ENCODE measurements at places on chromosomes 1 and 21.

DNA sequence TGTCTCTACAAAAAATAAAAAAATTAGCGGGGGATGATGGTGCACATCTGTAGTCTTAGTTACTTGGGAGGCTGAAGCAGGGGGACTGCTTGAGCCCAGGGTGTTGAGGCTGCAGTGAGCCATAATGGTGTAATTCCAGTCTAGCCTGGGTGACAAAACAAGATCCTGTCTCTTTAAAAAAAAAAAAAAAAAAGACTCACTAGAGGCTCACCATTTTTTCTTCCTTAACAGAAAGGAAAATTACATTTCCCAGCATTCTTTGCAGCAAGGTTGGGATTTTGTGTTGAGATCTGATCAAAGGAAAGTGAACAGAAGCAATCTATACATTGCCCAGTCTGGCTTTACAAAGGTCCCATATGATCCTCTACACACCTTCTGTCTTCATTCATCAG, 21.5 kb downstream of the GFI1 start:
- DNase-seq = no peak

- DNase-seq = no peak
Measured at GRCh38 chr1:237975903-237976302, 85.2 kb upstream of the ZP4 start.

DNA sequence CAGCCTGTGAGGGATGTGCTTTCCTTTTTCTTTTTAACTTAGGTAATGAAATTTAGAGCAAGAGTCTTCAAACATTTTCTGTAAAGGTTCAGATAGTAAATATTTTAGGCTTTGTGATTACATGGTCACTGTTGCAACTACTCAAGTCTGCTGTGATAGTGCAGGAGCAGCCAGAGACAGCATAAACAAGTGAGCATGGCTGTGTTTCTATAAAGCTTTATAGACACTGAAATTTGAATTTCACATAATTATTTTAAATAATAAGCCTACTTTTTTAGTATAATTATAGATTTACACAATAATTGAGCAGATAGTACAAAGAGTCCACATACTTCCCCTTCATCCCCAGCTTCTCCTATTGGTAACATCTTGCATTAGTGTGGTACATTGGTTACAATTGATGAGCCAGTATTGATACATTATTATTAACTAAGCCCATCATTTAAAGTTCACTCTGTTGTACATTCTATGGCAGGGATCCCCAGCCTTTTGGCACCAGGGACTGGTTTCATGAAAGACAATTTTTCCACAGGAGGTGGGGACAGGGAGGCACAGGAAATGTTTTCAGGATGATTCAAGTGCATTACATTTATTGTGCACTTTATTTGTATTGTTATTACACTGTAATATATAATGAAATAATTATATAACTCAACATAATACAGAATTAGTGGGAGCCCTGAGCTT, 3.0 kb downstream of the ATF6 start:
- DNase-seq = no peak

DNA sequence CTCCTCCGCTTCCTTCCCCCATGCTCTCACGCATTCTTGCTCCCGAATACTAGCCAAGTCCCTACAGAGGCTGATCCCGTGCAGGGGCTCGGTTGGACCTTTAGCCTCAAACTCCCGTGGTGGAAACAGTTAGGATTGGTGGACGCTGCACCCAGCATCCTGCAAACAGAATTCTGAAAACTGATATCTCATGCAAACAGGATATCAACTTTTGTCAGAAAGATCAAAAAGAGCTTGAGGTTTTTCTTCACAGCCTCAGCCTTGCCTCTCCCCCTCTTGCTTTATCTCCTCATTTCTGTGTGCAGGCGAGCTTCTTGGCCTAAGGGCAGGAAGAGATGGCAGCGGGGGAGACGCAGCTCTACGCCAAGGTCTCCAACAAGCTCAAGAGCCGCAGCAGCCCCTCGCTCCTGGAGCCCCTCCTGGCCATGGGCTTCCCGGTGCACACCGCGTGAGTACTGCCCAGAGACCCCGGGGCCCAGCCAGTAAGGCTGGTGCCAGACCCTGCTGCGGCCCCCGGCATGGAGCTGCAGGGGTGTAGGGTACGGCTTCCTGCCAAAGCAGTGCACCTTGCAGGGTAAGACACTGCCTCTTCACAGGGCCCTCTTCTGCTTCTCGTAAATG, at the start of gene UBASH3A:
Gene UBASH3A (plus strand): TSS at position 292 of the 621 bp plus-strand sequence. CDS start 44 bp downstream, at position 336.
- DNase-seq = no peak

- no peak for DNase-seq
Measured at GRCh38 chr1:27646676-27647075, 11.7 kb upstream of the FGR start.

- no peak for DNase-seq
Measured at GRCh38 chr1:32960819-32961355, 3.7 kb downstream of the RNF19B start.

DNA sequence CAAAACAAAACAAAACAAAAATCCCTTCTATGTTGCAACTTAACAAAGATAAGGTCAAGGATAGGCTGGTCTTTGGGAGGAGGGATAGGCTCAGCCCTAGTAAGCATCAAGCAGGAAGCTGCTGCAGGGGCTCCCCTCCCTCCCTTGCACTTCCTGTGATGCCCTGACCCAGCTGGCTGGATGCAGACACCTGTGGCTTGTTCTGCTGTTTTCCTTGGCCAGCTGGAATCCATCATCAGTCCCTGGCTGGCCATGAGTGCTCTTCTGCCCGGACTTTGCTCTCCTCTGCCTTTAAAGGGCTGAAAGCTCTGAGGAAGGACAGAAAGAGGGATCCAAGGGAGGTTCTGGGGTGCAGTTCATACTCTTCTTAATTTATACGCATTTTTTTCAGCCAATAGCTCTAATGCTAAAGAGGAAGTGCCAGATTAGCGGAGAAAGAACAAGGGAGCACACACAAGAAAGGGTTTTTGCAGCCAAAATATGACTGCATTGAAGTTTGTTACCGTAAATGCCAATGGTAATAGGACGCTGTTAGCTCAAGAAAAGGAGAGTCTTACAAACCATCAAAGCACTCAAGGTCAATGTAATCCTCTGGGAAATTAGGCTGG, 19.9 kb upstream of the UBE2U start:
- no peak for DNase-seq

Data from NCI-H524 (cell line).